ENCODE measurements at places on chromosomes 3 and 15.
A peak's percentile ranks its signal among the peaks of the same experiment; 100 is the strongest.

DNA sequence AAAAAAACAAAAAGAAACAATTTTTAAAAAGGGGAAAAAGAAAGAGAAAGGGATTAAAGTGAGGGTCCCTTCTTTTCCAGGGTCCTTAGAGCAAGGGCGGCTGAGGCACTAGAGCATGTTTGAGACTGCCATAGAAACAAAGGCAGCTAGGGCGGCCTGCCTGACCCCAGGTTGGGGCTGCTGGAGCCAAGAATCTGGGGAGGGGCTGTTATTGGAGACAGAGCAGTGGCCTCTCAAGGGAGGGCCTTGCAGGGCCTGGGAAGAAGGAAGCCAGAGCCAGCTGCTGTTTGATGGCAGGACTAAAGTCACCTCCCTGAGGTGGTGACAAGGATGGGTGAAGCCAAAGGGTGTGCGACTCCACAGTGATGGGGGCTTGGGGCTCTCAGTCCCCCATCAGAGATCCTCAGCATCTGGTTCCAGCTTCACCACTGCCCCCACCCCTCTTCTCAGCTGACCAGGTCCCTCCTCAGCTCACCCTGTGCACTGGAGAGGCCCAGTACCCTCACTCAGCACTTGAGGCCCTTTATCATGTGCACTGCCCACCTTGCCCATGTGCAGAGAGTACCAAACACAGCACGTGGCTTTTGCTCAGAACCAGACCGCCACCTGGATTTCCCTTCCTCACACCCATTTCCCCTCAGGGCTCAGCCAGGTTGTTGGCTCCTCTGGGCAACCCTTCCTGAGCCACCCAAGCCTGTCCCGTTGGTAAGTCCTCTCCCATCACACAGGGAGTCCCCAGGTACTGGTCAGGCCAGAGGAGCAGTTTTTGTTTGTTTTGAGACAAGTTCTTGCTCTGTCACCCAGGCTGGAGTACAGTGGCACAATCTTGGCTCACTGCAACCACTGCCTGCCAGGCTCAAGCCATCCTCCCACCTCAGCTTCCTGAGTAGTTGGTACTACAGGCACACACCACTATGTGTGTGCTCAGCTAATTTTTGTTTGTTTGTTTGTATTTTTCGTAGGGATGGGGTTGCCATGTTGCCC is 1.7 kb downstream of the TMEM89 start:
- no peak for DNase-seq

DNA sequence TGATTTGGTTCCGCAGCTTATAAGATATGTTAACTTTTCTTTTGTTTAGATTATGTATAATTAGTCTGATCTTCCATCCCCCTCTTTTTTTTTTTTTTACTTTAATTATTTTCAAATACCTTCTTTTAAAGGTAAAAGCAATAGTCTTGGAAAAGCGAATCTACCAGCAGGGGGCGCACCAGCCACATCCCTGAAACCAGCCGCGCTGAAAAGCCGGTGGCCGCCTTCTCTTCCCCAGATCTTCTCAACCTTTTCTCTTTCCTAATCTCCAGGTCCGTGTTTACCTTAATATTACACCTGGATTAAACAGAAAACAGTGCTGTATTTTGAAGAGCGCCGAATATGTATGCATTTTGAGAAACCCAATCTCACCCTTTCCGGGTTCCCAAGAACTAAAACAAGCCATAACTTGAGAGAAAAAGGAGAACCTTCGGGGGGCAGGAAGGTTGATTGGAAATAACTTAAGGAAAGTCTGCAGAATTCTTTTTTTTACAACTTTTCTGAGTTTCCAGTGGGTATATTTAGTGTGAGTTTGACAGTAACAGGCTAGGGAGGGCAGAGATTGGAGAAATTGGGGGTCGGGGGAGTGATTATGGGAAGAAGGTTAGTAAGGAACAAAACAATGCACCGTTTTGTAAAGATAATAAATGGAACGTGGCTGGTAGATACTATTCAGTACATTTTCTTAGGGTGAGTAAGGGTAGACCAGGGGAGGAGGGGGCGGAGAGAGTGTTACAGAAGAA is 2.0 kb upstream of the SOX2 start:
- peak; percentile 44 for DNase-seq

DNA sequence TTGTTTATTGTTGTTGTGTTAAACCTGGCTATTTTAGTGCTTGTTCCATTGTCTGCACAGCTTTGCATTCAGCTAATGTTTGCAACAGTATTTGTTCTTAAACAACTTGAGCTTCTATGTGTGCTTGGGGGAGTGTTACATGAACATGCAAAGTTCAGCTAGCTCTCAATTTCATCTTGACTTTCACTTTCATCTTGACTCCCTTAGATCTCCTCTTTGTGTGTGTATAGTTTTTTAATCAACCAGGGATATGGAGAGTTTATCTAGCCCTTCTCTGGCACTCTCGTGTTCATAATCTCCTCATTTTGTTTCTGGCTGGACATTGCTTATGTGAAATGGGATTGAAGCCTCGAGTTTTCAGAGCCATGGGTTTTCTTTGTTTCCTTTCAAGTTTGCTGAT is 212.4 kb upstream of the ZBTB20 start:
- no peak for DNase-seq

DNA sequence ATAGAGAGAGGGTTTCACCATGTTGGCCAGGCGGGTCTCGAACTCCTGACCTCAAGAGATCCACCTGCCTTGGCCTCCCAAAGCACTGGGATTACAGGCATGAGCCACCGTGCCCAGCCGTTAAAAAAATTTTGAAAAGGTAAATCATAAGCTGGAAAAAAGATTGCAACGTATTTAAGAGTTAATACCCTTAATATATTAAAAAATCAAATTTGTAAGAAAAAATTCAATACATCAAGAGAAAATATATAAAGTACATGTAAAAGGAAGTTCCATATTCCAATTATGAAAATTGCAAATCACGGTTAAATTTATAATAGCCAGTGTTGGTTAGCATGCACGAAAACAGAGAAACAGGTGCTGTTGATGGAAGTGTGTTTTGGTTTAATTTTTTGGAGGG is 2.3 kb upstream of the SACM1L start:
- DNase-seq, result no peak

- DNase-seq, result no peak
Measured at GRCh38 chr3:53486961-53487654, 7.3 kb upstream of the CACNA1D start.

- DNase-seq, result peak; percentile 84
Measured at GRCh38 chr3:107271787-107272387, 105.4 kb upstream of the CCDC54 start.

GRCh38 chr3:9615003-9615628 is 34.2 kb upstream of the MTMR14 start:
- DNase-seq, result no peak

DNA sequence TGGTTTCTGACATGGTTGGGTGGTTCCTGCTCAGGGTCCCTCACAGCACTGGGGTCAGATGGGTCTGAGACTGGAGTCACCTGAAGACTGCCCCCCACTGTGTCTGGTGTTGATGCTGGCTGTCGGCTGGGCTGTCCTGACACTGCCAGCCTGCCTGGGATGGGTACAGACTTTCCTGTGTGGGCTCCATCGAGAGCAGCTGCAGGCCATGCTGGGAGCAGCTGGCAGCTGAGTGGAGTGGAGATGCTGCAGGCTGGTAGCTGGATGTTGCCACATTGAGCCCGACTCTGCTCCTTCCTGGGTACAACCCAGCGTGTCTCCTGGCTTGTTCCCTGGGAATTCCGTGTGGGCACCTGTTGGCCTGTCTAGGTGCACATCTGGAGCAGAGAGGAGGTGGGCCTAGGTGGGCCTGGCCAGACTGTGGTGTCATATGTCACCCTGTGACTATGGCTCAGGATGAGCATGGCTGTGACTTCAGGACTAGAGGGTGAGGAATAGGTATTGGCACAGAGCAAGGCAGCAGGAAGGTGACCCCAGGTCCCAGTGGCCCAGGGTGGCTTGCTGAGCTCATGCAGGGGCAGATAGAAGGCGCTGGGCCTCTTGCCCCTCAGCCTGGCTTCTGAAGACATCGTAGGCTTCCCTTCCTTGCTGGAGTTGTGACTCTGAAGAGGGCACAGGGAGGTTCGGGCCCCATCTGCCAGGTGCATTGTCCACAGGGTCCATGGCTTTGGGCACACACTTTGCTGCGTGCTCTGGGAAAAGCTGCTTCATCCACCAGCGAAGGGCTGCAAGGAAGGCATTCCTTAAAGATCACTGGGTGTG is 40.0 kb upstream of the PRR23E start:
- DNase-seq, result no peak

Data from RKO (cell line).